NCI-H510A (cell line): ENCODE measurements at places on chromosomes 3 and 15.

DNA sequence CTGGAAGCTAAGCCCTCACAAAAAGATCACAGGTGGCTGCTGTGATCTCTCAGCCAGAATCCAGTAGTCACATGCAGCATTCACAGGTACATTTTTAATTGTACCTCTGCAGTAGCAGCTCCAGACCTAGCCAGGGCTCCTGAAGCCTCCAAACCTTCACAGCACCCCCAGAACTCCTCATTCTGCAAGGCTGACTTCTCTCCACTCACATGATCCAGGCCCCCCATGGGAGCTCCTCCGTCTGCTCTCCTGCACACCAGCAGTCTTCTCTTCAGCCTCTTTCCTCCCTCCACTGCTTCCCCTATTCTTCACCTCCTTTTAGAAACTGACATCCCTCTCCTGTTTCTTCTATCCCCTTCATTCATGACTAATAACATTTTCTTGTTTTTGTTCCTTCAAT lies 13.2 kb upstream of the CPEB1 start:
- no peak for DNase-seq

GRCh38 chr3:197027896-197028727 lies 1.5 kb downstream of the MELTF start:
- DNase-seq: no peak

DNA sequence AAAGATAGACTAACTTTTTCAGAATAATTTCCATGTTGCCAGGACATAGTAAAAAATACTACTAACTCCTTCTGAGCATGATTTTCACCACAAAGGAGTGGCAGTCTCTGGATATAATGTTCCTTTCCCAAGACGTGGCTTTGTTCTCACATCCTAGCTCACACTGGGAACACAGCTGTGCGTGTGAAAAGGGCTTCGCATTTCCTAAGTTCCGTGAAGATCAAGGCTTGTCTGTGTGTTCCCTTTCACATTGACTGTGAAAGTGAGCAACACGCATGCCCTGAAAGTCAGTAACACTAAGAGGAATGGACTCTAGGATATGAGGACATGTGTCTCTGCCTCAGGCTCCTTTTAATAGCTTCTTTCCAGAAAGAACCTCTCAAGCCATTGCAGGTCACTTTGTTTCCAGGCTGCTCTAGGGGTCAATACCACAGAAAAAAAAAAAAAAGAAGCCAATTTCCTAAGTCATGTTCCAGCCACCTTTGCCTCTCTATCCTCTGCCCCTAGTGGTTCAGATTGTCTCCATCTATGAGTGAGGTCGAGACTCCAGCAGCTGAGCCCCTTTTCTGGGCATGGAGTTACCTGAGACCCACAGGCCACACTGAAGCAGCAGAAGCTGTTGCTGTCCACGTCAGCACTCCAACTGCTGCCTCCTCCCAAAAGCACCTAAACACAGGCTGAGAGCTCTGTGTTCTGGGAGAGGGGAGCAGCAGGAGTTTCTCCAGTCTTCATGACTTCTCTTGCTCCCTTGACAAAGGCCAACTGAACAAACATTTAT lies 355.9 kb downstream of the RSL24D1 start:
- DNase-seq: no peak

DNA sequence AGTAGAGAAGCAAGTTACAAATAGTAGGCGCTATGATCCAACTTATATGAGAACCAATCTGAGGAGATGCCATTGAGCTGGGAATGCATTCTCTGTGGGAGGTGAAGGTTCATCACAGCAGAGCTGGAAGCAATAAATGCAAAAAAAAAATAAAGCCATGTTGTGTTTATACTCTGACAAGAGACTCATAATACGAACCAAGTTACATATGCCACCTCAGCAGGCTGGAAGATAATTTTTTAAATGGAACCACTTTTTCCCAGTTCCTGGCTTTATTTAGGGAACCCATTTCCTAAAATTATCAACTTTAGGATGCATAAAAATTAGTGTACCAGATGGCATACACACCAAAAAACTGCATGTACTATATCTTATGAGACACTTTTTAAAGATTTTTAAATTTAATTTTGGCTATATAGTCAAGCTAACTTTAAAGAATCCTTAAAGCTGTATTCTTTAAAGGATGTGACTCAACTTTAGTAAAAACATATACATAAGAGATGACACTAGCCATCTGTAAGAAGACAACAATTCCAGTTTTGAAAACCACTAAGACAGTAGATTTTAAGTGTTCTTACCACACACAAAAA lies 23.6 kb upstream of the SETMAR start:
- no peak for DNase-seq

- no peak for DNase-seq
Observed at GRCh38 chr15:30001602-30002001, 81.2 kb upstream of the GOLGA8J start.

DNA sequence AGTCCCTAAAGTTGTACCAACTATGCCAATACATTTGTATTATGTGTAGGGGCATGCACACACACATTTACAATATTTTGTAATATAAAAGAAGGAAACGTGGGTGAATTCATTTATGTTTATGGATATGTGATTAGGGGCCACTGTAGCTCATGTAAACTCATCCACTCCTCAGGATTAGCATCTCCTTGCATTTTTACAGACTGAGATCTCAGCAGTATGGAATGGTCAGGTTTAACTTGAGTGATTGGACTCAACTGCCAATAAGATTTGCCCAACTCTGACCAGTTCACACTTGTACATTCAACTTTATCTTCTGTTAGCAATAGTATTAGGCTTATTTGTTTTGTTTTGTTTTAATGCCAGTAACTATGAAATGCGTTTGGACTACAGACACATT lies 36.5 kb downstream of the PSMD6 start:
- DNase-seq: no peak

- DNase-seq: no peak
Observed at GRCh38 chr3:16252988-16253387, 11.8 kb downstream of the DPH3 start.

- no peak for DNase-seq
Observed at GRCh38 chr15:99092554-99093172, 12.2 kb upstream of the SYNM start.

GRCh38 chr3:135325726-135326235 lies 530.7 kb downstream of the EPHB1 start:
- no peak for DNase-seq
